Putamen (tissue), 1 donor: ENCODE measurements at places on chromosomes 11 and 22.

DNA sequence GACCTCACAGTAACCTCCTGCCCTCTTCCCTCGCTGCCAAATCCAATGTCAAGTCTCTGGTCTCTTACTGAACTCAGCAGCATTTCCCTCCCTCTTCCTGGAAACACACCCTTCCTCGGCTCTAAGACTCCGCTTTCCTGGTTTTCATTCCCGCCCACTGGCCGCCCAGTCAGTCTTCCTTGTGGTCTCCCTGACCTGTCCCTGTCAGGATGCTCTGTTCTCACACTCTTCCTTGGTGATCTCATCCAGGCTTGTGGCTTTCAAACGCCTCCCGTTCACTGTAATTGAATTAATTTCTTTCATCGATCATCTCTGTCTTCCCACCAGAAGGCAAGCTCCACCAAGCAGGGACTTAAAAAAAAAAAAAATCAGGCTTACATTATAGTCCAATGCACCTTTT, 33.5 kb downstream of the MYO18B start:
- no peak for DNase-seq

GRCh38 chr11:28090052-28090749, 17.8 kb downstream of the KIF18A start:
- no peak for DNase-seq

DNA sequence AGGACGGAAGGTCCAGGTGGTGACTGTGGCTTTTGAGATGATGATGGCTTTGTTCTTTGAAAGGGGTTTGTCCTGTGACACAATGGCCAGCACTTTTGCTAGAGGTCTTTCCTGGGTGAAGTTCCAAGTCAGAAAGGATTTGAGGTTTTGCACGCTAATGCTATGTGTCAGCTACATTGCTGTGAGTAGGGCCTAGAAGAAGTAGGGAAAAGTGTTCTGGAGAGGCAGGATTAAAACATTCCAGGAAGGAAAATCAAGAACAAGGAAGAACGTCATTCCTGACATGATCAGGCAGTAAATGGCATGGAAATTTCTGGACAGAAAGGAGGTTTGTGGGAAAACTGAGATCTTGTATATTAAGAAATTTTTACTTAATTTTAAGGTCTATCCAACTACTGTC, 290.7 kb downstream of the NTM start:
- DNase-seq, result no peak

- DNase-seq, result no peak
Observed at GRCh38 chr11:67495234-67496005, 9.7 kb downstream of the PITPNM1 start.

DNA sequence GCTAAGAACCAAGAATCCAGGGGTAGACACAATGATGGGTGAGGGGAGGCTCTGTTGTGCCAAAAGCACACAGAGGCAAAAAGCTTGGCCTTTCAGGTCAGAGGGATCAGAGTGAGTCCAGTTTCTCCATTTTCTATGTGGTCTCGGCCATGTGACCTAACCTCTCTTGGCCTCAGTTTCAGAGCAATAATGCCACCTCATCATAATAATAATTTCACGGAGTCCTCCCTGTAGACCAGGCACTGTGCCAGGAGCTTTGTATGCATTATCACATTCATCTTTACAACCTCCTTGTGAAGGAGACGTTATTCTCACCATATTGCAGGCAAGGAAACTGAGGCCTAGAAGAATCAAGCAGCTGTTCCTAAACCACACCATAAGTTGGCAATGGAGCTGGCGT, 120.2 kb downstream of the WT1 start:
- DNase-seq, result no peak

GRCh38 chr11:19872512-19873145, 160.0 kb downstream of the NAV2 start:
- no peak for DNase-seq

DNA sequence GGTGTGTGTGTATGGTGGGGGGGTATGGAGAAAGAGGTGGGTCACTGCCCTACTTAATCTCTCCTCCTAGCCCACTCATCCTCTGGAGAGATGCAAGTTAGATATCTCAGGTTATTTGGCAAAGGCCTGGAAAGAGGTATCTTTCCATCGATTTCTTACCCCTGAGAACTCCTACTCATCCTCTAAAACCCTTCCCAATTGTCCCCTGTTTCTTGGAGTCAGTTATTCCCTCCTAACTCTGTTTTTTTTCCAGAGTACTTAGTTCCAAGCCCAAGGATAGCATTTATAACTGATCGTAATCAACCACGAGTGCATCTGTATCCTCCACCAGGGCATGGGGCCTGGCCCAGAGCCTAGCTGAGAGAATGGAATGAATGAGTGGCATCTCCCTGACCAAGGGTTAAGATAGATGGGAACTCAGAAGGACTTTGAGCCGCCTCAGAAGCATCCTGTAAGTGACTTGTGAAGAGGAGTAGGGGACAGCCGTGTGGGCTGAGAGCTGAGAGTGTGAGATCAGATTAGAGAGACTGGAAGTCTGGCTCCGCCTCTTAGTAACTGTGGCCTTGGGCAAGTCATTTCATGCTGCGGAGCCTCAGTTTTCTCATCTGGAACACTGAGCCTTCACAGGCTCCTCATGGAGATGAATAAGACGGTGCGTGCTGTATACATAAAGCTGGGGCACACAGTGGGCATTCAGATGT, 16.2 kb downstream of the CD6 start:
- DNase-seq, result no peak

- DNase-seq, result no peak
Observed at GRCh38 chr22:42577623-42578240, 24.0 kb downstream of the SERHL2 start.

DNA sequence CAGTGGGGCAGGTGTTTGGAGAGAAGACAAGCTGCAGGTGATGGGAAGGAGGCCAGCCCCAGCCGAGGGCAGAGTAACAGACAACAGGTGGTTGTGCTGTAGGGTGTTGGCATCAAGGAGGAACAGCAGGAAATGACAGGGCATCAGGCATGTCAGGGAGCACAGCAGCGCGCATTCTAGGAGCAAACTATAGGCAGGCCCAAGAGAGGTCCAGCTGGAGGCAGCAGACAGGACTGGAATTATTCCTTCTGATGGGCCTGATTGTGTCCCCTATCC, 13.6 kb downstream of the ADM start:
- no peak for DNase-seq

GRCh38 chr11:77406396-77406795, 67.5 kb downstream of the PAK1 start:
- DNase-seq, result no peak

GRCh38 chr11:104106136-104106754, 57.7 kb downstream of the PDGFD start:
- DNase-seq, result no peak

DNA sequence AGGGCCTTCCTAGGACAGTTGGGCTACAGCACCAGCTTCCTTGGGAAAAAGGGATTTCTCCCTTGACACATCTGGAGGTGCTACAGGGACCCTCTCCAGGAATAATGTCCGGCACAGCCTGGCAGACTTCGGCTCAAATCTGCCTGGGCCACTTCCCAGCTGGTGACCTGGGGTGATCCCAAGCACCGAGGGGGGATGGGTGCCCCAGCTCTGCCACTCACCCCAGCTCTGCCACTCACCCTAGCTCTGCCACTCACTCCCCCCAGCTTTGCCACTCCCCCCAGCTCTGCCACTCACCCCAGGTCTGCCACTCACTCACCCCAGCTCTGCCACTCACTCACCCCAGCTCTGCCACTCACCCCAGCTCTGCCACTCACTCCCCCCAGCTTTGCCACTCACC, 9.9 kb downstream of the OSBPL5 start:
- DNase-seq, result no peak

GRCh38 chr11:91264481-91264880, 960.1 kb upstream of the FAT3 start:
- DNase-seq, result no peak

- peak; percentile 82 for DNase-seq
Observed at GRCh38 chr11:62905927-62906531, 15.1 kb downstream of the CHRM1 start.
